ENCODE measurements at places on chromosomes 4 and X. TPM values are rescaled to one million over a fixed set of nuclear protein-coding genes. Genes with fewer than 3 reads are reported as not detected.

ZNF595 gene
- 27.5 TPM for total RNA-seq

ARX gene
- 1.0 TPM for total RNA-seq

SOWAHD gene
- not detected for total RNA-seq

TCEAL7 gene
- 2.3 TPM for total RNA-seq

SFRP2 gene
- 19.0 TPM for total RNA-seq

DNA sequence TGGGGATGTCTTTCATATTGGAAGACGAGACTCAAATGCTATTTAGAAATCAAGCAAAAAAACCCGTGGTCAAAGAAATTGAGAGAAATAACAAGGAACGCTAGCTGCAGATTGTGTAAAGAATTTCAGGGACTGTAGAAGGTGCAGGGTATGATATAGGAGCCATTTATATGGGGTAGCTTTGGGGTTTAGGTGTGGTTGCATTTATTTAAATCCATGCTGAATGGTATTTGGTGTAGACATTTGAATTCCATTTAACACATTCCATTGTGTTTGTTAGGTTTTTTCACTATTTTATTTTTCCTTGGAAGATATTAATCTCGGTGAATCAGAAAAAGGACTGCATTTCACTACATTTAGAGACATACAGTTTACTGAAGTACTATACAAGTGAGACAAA, 341.0 kb upstream of the GALNTL6 start:
- DNase-seq = no peak

DNA sequence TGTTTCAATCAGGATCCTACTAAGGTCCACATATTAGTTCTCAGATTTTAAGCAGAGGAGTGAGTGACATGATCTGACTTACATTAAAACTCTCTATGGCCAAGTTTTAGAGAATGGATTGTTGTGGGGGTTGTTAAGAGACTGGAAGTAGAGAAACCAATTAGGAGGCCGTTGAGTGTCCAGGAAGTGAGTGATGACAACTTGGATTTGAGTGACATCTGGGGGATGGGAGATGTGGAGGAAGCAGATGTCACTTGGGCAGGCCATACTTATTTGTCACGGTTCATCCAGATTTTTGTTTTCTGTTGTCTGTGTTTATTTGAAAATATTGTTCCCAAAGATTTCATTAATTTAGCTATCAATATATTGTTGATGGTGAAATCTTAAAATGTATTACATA, 28.3 kb downstream of the ADD1 start:
- DNase-seq = no peak

DNA sequence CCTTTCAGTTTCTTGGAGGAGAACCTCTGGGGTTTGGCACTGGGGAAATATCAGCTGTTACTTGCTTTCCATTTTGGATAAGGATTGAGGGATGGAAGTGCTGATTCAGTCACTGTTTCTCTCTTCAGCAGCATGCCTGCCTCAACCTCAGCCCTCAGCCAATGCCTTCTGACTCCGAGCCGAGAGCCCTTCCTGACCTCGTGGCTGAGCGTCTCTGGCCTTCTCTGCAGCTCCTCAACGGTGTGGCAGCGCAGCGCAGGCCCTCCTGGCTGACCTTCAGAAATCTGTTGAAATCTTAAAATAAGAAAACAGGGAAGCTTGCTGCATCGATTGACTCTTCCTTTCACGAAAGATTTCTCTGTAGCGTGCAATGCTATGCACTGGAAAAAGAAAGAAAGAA, 434.3 kb upstream of the FAT1 start:
- DNase-seq = no peak

- no peak for DNase-seq
Measured at GRCh38 chrX:104695593-104695992, 129.6 kb downstream of the IL1RAPL2 start.

DNA sequence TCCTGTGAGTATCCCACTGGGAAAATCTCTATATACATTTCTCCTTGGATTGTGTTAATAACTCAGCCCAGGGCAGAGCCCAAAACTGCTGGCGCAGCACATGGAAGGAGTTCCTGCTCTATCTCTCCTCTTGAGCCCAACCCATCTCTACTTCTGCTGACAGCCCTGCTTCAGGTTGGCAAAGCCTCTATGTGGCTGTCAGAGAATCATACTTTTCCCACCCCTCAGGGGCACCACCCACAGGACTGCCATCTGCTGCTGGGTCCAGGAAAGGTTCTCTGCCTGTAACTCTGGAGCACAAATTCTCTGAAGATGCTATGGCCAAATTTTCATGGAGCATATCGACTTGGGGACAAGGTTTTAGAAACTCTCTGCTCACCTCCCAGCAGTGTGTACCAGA, 278.5 kb upstream of the EMCN start:
- DNase-seq = no peak

DNA sequence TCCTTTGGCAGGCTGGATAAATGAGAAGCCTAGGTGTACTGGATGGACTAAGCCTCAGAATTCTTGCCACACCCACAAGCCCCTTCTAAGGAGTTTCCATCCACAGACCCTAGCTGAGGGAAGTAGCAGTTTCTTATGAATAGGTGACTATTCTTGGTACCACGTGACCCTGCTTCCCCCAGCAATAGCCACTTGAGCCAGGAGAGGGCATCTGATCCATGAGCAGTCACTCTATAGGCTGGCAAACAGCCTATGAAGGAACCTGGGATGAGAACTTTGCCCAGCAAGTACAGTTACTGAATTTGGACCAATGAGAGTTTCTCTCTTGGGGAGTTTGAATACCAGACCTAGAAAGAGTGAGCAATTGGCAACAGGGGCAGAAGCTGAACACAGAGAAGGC, 84.0 kb downstream of the RTL9 start:
- no peak for DNase-seq

GRCh38 chrX:106919932-106920452, at the start of gene CLDN2:
TSS of gene CLDN2 (plus strand) at chrX:106920402. CDS start at chrX:106928229, 7,827 bp downstream.
- DNase-seq = no peak

DNA sequence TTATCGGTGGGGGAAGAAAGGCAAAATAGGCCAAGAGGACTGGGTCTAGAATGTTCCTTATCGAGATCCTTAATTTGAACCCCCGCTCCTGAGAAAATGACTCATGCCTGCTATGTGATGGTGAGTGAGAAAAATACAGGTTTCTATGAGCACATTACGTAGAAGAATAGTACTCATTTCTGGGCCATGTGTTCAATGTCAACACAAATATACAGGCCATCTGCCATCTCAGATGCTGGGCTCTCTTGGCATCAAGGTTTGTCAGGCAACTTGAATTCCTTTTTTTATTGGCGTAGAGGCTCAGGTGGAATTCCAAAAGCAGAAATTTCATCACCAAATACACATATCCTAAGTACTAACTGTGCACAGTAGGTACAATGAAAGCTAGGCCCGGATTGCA, 81.4 kb upstream of the TRIM2 start:
- DNase-seq = no peak

- DNase-seq = no peak
Measured at GRCh38 chr4:98728433-98728832, 70.0 kb upstream of the TSPAN5 start.

DNA sequence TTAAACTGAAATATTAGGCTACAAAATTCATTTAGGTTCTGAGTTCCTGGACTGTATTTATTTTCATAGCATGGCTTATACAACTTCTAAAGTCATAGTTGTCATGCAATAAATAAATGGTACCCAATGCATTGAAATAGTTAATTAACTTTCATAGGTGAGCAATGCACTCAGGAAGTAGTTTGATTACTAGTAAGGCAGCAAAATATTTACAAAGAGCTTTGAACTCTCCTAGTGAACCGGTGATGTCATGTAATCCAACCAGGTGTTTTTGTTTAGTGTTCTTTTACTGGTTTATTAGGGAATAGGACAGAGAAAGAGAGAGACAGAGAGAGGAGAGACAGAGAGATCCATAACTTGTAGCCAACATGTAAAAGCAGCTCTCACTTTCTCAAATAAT, 228.6 kb upstream of the CTSO start:
- no peak for DNase-seq

- no peak for DNase-seq
Measured at GRCh38 chr4:77360451-77360850, 203.4 kb downstream of the CCNG2 start.

- DNase-seq = no peak
Measured at GRCh38 chrX:148381603-148382002, 118.8 kb upstream of the AFF2 start.

- DNase-seq = peak; percentile 49
Measured at GRCh38 chr4:80266253-80266901, at the start of gene FGF5. TSS of gene FGF5 (plus strand) at chr4:80266664. CDS start at chr4:80266825, 161 bp downstream.

- DNase-seq = no peak
Measured at GRCh38 chr4:150082241-150082640, 4.0 kb downstream of the DCLK2 start.

DNA sequence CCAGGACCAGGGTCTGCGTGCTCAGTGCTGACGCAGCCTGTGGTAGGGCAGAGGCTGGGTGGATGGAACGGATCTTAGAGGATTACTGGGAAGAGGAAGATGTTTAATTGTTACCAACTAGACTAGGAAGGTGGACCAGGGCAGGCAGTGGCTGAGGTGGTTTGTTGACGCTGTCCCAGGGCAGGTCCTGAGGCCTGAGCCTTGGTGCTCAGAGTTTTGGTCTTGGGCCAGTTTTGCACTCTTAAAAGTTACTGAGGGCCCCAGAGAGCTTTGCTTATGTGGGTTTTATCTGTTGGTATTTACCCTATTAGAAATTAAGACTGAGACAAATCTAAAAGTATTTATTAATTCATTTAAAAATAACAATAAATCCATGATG, 20.4 kb downstream of the RNF212 start:
- DNase-seq = no peak

GRCh38 chrX:155048977-155049619, 21.8 kb downstream of the CMC4 start:
- DNase-seq = peak; percentile 46

DNA sequence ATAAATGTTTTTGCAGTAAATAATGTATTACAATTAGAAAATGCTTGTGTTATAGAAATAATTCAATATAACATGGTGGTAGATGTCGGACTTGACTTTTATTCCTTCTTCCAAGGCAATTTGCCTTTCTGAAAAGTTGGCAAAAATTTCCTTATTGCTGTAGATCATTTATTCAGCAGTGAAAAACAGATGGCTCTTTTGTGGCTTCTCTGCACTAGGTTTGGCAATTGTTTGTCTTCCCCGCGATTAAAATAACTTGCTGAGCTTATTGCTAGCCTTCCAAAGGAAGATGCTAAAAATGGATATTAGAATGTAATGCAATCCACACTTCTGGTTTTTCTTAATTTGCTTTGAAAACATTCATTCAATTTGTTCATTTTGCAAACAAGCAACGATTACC, 1977.9 kb upstream of the ADGRL3 start:
- DNase-seq = no peak
